ENCODE measurements at places on chromosomes 7 and 10.

GRCh38 chr10:3102720-3103427 is 35.5 kb downstream of the PFKP start:
- DNase-seq, result no peak

- no peak for DNase-seq
These were observed 661 bp downstream of the HECTD2 start for GRCh38 chr10:91410638-91411371.

DNA sequence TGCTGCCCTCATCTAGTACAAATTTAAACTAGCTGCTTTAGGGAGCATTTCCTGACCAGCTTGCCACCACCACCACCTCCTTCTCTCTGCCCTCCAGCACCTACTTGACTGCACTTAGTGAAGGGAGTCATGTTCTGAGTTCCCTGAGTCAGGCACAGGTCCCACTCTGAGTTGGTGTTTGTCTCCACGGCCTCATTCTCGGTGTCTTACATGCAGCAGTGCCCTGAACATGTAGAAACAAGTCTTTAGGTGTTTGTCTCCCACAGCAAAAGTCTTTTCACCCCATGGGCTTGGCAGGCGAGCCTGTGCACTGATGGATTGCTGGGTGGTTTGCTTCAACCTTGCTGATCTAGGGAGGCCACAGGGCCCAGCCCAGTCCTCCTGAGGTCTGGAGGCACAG is 16.9 kb downstream of the TSPAN14 start:
- no peak for DNase-seq

GRCh38 chr7:83117466-83117865 is 45.2 kb downstream of the PCLO start:
- DNase-seq, result no peak

DNA sequence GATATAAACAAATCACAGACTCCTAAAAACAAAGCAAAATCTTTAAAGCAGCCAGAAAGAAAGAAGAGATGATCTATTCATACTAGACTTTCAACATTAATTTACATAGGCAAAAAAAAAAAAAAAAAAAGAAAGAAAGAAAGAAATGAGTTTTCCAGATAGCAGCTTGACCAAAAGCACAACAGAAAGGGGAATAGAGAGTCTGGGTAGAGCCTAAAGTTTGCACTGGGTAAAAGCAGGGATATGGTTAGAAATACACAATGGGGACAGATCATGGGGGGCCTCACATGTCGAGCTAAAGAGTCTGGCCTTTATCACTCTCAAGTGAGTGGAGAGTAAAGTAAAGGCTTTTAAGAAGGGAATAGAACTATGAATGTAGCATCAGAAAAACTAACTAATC is 169.8 kb downstream of the SGMS1 start:
- no peak for DNase-seq

- DNase-seq, result no peak
These were observed 551.7 kb downstream of the HTR7 start for GRCh38 chr10:90306187-90306586.

Measured in activated CD8-positive, alpha-beta memory T cell treated with anti-CD3 and anti-CD28 coated beads for 1 hour (primary cell).